ENCODE measurements at places on chromosomes 2 and 18.
A peak's percentile ranks its signal among the peaks of the same experiment; 100 is the strongest.

DNA sequence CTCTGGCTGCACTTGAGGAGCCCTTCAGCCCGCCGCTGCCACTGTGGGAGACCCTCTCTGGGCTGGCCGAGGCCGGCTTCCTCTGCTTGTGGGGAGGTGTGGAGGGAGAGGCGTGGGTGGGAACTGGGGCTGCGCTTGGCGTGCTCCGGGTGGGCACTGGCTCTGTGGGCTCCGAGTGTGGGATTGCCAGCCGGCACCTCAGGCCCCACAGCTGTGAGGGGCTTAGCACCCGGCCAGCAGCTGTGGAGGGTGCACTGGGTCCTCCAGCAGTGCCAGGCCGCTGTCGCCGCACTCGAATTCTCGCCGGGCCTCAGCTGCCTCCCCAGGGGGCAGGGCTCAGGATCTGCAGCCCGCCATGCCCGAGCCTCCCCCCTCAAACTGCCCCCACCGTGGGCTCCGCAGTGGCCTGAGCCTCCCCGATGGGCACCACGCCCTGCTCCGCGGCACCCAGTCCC is 808.0 kb upstream of the SOX11 start:
- DNase-seq, result no peak

- peak; percentile 30 for DNase-seq
These were observed 851.8 kb upstream of the CRIM1 start for GRCh38 chr2:35503738-35504199.

GRCh38 chr2:111031546-111032478 is 88.9 kb upstream of the BCL2L11 start:
- no peak for DNase-seq

GRCh38 chr18:63186520-63187222 is 132.9 kb downstream of the BCL2 start:
- DNase-seq, result no peak

DNA sequence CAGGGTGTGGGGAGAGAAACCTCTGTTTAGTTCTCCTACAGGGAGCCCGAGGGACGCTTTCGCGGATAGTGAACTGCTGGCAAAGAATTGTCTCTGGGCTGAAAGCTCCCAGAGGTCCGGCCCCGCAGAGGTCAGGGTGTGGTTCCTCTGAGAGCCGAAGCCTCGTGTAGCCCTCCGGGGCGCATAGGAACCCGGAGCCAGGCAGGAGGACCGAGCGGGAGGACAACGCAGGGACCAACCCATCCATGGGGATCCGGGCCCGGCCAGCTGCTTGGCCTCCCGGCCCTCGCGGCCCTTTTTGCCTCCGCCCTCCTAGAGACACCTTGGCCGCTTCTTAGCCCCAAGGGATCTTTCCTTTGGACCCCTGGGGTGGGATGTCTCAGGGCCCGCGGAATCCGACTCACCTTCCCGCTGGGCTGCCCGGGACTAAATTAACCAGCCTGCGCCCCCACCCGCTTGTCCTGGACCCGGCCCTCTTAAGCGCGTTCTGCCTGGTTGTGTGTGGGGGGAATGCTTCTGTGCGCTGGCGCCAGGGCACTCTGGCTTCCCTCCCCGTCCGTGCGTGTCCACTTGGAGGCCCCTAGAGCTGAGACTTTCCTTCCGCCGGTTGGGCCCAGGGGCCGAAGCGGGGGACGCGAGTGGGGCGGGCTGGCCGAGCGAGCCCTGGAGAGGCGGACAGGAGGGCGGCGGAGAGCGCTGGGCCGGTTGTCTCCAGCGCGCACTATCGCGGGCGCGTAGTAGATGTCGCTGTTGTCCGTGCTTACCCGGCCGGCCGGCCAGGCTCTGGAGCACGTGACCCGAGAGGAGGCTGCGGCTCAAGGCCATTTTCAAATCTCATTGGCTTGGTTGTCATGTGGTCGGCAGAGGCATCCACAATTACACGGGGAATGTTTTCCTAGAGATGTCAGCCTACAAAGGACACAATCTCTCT is at the start of gene HOXD10:
HOXD10 (plus strand) TSS at position 896 of the 931 bp plus-strand sequence. CDS start 56 bp downstream, outside the sequence.
- no peak for DNase-seq

DNA sequence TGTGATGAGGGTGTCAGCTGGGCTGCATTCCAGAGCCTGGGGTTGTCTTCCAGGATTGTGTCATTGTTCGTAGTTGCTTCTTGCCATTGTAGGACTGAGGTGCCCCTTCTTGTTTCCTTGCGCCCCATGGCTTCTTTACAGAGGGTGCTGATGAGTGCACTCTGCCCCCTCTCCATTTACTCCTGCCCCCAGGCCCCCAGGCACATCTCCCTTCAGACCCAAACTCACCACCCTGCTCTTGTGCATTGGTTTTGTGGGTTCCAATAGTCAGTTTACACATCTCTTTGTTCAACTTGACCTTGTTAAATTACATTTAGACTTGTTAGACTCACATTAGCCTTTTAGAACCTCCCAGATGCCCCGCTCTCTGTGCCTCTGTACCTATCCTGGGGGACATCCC is 33.1 kb downstream of the HJURP start:
- DNase-seq, result no peak

DNA sequence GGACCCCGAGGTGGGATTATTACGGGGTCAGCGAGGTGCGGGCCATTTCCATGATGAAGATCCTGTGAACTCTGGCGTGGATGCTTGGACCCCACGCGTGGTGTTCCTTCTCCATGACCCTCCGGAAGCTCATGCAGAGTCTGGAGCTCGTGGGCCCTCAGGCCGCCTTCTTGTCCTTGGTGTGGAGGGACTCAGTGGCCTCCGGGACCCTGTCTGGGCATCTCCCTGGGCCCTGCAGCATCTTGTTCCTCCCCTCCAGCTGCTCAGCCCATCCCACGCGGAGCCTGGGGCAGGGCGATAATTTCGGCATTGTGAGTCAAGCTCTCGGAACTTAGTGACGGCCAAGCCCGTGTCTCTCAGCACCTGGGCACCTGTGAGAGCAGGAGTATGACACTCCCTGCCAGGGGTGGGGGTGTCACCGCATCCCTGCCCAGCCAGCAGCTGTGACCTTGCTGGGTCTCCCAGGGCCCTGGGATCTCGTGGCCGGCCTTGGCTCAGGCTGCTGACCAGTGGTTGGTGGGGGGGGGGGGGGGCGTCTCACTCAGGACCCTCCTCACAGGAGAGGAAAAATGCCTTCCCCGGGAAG is 24.6 kb downstream of the RTP5 start:
- DNase-seq, result no peak

DNA sequence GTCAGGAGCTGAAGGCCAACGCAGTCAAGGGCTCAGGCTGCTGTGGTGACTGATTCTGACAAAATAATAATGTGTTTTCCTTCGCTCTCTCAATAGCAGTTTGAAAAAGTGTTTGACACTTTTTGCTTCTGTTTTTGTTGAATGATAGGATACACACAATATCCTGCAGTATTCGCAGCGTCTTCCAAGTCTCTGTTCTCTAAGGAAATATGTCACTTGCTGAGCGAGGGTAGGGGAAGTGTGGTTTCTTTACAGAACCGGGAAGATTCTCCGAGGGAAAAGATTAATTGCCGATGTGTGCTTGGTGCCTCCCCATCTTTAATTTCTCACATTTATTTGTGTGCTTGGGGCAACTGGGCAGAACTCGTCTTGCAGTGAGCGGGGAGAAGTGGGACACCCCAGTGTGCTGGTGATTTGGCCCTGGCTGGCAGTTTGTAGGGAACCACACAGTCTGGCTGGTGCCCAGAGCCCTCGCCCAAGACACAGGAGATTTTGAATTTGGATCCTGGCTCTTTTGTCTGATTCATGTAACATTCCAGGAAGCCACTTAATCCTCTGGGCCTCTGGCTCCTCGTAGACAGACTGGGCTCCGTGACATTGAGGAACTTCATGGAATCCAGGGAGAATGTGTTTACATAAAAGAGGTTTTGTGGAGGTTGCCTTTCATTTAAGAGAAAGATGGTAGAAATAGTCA is 169.4 kb downstream of the LDLRAD4 start:
- DNase-seq, result no peak

DNA sequence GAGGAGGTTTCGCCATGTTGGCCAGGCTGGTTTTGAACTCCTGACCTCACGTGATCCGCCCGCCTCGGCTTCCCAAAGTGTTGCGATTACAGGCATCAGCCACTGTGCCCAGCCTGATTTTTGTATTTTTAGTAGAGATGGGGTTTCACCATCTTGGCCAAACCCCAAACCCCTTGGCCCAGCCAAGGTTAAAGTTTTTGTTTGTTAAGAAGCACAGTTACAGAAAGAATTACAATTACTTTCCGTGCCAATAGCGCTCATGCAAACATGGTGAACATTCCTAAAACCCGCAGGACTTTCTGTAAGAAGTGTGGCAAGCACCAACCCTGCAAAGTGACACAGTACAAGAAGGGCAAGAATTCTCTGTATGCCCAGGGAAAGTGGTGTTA is 26.1 kb downstream of the ITSN2 start:
- no peak for DNase-seq

GRCh38 chr2:232886632-232887031 is 16.6 kb downstream of the SNORC start:
- no peak for DNase-seq

GRCh38 chr2:64036034-64036705 is 16.9 kb upstream of the VPS54 start:
- peak; percentile 27 for DNase-seq

- no peak for DNase-seq
These were observed 6.8 kb downstream of the ASXL3 start for GRCh38 chr18:33584548-33585430.

DNA sequence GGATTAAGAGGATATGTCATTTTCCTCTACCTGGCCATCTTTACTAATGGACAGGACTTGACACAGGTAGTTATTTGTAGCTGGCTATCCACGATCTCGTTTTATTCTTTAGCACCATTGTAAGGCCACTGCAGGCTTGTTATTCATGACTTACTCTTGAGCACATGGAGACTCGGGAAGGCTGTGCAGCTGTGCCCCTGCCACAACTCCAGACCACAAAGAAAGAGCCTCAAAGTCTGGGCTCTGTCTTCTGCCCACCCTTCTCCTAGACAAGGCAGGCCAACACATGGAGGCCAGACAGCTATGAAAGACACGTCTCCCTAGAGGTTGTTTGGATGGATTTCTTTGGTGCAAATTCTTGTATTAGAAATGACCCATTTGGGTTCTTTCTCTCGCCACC is 133.8 kb downstream of the NAPG start:
- no peak for DNase-seq

DNA sequence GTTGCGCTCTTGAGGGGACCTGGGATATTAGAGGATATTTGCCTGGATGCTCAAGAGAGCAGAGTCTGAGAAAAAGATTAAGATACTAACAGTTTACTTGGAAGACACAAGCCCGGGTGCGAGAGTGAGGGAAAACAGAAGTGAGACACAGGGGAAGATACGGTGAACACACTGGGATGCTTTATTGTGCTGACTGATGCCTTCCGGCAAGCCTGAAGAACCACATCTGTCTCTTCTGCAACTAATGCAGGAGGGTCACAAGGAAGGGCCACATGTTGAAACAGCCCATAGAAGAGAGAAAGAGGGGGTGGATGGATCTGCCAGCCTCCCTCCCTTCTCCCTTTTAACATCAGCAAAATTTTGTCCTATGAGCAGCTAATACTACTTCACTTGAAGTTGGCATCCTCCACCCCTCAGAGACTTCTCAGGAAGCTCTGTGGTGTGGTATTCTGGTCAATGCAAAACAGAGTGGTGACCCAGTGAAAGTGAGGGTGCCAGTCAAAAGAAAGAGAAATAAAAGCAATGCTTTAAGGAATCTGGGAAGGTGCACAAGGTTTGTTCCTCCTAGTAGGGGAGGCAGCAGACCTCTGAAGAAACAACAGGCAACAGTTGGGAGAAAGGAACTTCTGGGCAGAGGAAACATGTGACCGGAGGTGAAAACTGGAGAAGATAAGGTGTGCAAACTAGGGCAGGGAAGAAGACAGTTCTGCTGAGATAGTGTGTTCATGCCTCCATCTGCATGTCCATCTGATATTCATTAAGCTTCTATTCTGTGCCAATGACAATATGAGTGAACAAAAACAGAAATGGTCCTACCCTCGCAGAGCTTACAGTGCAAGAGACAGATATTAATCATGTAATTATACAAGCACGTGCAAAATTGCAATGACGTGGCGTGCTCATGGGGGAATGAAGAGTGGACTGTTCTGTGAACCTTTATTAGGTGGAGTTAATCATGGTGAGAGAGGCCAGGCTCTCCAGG is 107.1 kb downstream of the LYPD6B start:
- DNase-seq, result no peak

DNA sequence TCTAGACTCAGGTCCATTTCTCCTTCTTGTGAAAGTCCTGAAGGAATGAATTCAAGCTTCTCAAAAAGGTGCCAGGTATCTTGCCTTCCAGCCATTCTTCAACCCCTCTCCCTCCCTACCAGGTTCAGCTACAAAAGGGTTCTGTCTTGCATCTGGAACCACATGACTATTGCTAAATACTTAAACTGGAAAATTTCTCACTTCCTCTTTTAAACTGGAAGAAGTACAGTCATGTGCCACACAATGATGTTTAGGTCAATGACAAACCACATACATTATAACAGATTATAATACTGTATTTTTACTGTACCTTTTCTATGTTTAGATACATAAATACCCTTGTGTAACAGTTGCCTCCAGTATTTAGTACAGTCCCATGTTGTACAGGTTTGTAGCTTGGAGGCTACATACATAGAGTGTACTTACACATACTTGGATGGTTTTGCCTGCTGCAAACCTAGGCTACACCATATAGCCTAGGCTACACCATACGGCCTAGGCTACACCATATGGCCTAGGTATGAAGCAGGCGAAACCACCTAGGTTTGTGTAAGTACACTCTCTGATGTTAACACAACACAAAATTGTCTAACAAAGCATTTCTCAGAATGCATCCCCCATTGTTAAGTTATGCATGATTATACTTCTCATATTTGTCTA is 142.0 kb upstream of the DNMT3A start:
- no peak for DNase-seq

- DNase-seq, result no peak
These were observed 5.6 kb downstream of the BCL11A start for GRCh38 chr2:60547841-60548240.

DNA sequence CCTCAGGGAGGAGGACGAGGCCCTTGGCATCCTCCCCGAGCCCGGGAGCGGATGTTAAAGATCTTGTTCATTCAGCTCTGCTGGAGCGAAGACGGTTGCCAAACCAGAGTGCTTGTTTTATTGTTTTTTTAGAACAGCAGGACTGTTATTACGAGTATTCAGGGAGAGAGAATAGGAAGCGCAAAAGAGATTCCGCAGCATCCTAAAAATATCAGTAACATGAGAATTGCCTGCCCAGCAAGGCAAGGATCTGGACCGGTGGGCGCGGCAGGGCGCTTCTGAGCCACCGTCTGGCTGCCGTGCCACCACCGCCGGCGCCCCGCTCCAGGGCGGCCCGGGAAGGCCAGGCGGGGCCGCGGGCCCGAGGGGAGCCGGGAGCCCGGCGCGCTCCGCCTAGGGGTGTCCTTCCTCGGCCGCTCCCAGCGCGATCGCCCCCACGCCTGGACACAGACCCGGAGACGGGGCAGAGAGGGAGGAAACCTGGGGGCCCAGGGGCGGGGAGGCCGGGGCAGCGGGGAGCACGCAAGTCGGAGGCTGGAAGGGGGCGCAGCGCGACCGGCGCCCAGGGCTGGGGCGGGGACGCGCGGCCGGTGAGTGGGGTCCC is 843 bp downstream of the CYS1 start:
- DNase-seq, result peak; percentile 41

Measured in HTR-8/SVneo (cell line).